ENCODE measurements at places on chromosomes 5 and 9. TPM values are rescaled to one million over a fixed set of nuclear protein-coding genes. Genes with fewer than 3 reads are reported as not detected.

GRCh38 chr5:86917117-86917579 is 299.4 kb downstream of the COX7C start:
- H3K36me3 ChIP-seq, result no peaks in the 10 kb centered on the region
- H3K4me3 ChIP-seq, result no peak overlapping the region
- DNase-seq, result no peak
- no peaks in the 10 kb centered on the region for H3K27me3 ChIP-seq

The SLC6A7 gene
- 12.3 TPM for total RNA-seq

The GAS1 gene
- 22.1 TPM for total RNA-seq

DNA sequence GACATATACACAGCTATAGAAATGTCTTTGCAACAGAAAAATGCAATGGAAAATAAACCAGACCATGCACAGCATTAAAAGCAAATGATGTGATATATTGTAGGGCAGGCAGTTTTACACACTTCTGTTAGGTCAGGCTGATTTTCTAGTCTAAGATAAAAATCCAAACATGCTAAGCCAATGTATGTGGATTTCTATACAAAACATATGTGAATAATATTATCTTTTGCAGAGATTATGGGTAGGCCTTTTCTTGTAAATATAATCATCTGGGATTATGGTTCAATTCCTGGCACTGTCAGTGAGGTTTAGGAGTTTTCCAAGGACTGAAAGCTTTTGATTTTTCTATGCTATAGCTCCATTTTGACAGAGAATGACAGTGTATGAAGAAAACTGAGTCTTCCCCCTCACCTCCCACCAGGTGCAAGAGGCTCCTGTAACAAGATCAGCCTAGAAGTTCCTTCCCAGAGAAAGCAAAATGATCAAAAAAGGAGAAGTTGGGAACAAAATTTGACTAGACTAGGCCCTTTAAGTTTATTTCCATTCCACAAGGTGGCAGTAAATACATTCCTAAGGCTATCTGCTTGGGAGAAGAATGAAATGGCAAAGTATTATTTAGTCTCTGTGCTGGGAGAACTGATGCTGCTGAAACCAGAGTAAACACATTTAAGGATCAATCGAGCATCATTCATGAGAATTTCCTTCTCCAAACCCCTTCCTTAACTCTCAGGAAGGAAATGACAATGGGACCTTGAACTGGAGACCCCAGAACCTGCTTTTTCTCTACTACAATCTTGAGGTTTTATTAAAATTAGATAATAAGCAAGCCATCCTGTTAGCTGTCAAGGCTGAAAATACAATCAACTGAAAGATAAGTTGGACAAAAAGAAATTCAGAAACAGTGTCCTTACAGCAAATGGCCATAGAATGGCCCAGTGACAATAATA is 133.0 kb upstream of the TUT7 start:
- no peak for DNase-seq
- H3K27me3 ChIP-seq, result no peaks in the 10 kb centered on the region
- no peaks in the 10 kb centered on the region for H3K36me3 ChIP-seq

GRCh38 chr5:123116058-123116457 is 27.0 kb downstream of the PRDM6 start:
- DNase-seq, result no peak
- H3K4me3 ChIP-seq, result no peak overlapping the region
- H3K36me3 ChIP-seq, result no peaks in the 10 kb centered on the region
- no peak overlapping the region for H3K27ac ChIP-seq
- peaks cover under 1% of the 10 kb centered on the region for H3K27me3 ChIP-seq

The NEUROG1 gene
- total RNA-seq, result not detected

DNA sequence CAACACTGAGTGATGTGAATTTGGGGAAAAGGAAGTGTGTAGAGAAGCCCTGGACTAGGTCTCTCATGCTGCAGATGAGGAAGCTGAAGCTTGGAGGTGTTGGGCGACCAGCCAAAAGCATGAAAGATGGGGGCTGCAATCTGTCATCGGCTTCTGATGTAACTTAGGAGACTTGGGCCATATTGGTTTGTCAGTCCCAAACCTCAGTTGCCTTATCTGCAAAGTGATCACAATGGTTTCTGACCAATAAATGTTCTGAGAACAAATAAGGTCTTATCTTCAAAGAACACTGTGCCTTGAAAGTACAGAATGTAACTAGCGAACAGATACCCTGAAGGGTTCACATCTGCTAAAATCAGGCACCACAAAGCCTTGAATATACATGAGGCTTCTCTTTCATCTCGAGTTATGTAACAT is 198.4 kb upstream of the NR3C1 start:
- no peaks in the 10 kb centered on the region for H3K4me1 ChIP-seq
- DNase-seq, result peak; percentile 76
- no peaks in the 10 kb centered on the region for H3K36me3 ChIP-seq
- no peaks in the 10 kb centered on the region for H3K27me3 ChIP-seq
- no peak overlapping the region for H3K4me3 ChIP-seq

The BTNL3 gene
- 214 TPM for total RNA-seq

DNA sequence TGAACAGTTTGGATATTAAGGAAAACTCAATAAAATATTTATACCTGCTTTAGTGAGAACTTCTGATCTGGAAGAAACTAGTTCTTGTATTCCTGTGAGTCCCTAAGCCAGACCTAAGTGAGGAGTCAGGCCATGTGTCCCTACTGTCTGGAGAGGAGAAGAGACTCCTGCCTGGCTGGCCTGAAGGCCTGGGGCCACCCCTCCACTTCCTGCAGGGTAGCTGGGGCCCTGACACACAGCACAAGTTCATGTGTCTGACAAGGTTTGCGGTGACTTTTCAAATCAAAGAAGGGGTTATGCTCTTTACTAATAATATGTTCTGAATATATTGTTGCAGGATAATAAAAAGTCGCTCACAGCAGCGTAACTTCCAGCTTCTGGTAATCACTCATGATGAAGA is 16.1 kb upstream of the IL13 start:
- no peak overlapping the region for H3K27ac ChIP-seq
- H3K4me1 ChIP-seq, result no peaks in the 10 kb centered on the region
- H3K27me3 ChIP-seq, result no peaks in the 10 kb centered on the region
- no peaks in the 10 kb centered on the region for H3K36me3 ChIP-seq
